ENCODE measurements at places on chromosomes 7 and 10.

DNA sequence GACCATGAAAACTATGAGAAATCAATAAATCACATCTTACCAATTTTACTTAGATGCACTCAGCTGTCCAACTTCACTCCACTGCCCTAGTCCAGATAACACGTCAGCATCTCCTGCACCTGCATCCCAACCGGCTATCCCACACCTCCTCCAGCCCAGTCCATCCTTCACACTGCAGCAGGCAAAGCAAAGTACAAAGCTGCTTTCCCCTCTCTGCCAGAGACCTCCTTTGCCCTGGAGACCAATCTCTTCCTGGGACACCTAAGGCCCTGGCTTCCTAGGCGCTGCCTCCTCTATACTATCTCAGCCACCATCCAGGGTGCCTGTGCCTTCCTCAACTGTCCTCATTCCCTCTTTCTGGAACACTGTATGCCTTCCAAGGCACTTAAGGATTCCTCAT, 90.3 kb upstream of the DDC start:
- no peak for DNase-seq

DNA sequence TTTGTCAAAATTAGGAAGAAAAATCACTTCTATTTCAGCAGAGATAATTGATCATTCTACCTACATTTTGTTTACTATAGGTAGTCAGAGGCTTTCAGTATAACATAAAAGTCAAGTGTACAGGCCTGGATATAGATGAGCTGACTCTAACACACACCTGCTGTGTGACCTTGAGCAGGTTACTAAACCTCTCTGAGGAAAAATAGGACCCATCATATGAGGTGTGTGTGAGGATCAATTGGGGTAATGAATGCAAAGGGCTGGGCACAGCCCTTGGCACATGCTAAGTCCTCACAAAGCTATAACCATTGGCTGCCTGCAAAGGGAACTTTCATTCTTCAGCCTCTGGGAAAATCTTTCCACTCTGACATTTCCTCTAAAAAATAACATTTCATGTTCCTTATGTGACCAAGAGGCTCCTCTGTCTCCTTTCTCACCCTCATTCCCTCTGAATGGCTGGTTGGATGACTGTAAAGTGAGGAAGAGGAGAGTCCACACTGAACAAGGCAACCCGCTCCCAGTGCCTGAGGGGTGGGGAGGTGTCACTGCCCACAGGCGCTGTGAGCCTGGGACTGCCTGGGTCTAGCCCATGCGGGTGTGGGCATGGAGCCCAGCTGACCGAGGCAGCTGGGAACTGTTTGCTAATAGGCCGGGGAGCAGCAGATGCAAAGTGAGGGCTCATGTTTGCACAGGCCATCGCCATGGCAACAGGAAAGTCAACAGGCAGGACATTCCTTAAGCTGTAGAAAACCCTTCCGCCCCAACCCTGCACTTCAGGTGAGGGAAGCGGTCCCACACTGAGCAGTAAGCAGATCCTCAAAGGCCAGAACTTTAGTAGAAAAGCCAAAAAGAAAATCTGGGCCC, 36.8 kb downstream of the MYOF start:
- DNase-seq = peak; percentile 83

GRCh38 chr7:35232994-35233393, 20.9 kb downstream of the TBX20 start:
- DNase-seq = no peak

- DNase-seq = no peak
These were observed 226.4 kb upstream of the KLF14 start for GRCh38 chr7:130960208-130960988.

GRCh38 chr7:81150951-81151361, 232.1 kb upstream of the SEMA3C start:
- DNase-seq = no peak

- DNase-seq = no peak
These were observed 247.0 kb downstream of the WDR11 start for GRCh38 chr10:121098211-121098610.

- DNase-seq = no peak
These were observed 36.9 kb downstream of the PTPRZ1 start for GRCh38 chr7:121909716-121910345.

GRCh38 chr10:79982362-79982800, 33.5 kb upstream of the SFTPD start:
- DNase-seq = peak; percentile 39

DNA sequence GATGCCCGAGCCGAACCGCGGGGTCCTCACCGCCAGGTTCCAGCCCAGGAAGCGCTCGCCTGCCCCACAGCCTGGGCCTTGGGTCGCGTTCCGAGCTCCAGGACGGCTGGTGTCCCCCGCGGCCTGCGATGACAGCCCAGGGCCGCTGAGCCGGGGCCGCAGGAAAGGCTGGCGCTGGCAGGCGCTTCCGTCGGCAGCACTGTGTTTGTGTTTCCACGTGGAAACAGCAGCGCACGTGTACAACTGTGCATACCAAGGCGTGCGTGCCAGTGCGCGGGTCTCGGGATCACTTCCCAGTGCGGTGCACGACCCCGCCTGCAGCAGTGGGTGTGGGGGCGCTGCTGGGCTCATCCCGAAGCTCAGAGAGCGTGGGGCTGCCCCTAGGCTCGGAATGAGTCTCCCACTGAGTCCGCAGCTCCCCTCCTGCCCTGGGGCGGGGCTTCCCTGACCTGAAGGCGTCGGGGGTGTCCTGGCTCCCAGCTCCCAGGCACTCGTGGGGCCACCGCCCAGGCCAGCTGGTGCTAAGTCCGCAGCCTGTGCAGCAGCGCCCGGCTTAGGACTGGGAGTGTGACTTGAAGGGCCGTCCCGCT, 17.2 kb downstream of the AP5Z1 start:
- DNase-seq = no peak

DNA sequence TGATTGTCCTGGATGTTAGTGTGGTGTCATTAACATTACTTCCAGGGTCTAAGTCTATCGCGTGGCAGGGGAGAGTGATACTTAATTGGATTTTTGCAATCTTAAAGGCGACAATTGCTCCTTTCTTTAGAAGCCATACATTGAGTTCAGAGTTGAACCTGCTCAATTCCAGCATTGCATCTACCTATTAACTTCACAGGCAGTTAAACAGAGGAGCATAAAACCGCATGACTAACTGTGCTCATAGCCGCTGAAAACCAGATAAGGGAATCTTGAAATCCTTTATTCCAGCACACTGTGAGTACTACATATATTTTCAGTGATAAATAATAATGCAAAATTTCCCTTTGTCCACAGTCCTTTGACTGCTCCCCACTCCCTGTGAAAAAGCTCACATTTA, 255.3 kb downstream of the STK31 start:
- DNase-seq = no peak

GRCh38 chr10:60820093-60820754, 41.9 kb downstream of the CDK1 start:
- DNase-seq = no peak

DNA sequence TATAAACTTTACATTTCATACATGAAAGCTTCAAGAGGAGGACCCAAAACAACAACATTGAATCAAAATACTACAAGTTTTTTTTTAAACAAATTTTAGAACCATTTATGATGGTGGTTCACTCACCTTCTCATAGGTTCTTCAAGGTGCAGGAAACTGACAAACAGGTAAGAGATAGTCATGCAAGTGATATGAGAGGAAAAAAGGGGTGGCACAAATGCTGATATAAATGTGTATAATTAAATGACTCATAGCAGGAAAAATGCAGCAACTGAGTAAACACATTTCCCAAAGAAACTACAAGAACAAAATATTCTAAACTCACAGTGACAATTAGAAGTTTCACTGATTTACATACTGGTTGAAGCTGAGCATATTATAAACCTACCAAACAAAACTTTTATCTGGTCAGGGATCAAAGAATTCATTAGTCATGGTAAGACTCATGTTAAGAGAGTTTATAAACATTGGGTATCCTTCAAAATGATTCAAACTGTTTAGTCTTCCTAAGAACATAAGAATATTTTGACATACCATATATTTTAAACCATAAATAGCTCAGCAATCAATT, 14.1 kb downstream of the ZWINT start:
- no peak for DNase-seq

- DNase-seq = no peak
These were observed 34.4 kb downstream of the WIPF3 start for GRCh38 chr7:29840701-29841100.

DNA sequence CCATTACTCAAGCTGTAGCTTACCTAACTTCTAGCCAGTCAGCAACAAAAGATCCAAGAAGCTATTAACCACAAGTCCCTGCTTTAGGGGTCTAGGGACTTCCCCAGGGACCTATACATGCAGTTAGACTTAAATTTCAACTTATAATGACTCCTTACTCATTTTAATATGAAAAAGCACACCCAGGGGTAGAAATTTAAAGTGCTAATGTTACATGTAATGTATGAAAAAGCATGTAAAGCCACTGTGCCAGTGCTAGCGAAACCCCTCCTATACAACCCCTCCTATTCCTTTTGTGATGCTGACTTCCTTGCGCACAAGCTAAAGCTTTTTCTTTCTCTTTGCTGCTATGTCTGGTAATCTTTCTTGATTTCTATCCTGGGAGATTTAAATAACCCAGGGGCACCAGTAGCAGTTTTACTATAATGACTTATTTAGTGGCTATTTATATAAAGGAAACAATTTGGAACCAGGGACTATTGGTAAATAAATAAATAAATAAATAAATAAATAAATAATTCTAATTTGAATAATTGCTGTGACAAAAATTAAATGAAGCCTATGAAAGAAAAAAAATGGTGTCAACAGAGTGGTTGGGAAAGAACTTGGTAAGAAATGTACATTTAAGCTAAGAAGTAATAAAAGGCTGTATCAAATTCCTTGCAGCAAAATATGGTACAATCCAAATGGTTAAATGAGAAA, 110.5 kb upstream of the MAGI2 start:
- DNase-seq = no peak

- peak; percentile 44 for DNase-seq
These were observed 399.3 kb upstream of the PODXL start for GRCh38 chr7:131955679-131956078.

GRCh38 chr7:131072505-131073091, 255.1 kb upstream of the MKLN1 start:
- no peak for DNase-seq

GRCh38 chr10:72089618-72090017, 1.3 kb upstream of the SPOCK2 start:
- DNase-seq = no peak

- no peak for DNase-seq
These were observed 38.0 kb upstream of the CACNA2D1 start for GRCh38 chr7:82481499-82482097.

GRCh38 chr7:137443616-137444015, 100.1 kb upstream of the PTN start:
- DNase-seq = no peak

Data from WERI-Rb-1 (cell line).